SK-MEL-5 (cell line): ENCODE measurements at places on chromosomes 1 and 21.

DNA sequence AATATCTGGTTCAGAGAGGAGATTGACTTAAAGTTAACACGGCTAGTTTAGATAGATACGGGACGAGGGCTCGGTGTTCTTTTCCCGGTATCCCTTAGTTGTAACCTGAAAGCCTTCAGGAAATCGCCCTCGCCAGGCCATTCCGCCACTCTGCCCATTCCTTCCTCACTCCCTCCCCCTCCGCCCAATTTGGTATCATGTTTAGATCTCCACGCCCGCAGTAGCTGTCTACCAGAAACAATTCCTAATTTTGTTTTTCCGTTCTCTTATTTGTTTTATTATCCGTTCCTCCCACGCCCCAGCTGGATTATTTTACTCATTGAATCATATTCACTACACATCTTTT, 685 bp upstream of the VAMP4 start:
- DNase-seq: peak; percentile 33

GRCh38 chr1:231507476-231508355, 20.8 kb upstream of the TSNAX start:
- DNase-seq: no peak

GRCh38 chr1:99645203-99645602, 710 bp upstream of the PALMD start:
- no peak for DNase-seq

- DNase-seq: peak; percentile 26
These were observed 67.5 kb downstream of the NVL start for GRCh38 chr1:224262373-224263054.
